Activated naive CD4-positive, alpha-beta T cell treated with anti-CD3 and anti-CD28 coated beads for 36 hours (primary cell): ENCODE measurements at places on chromosomes 11 and 22. TPM values are rescaled to one million over a fixed set of nuclear protein-coding genes. Genes with fewer than 3 reads are reported as not detected.

Gene C22orf23
- total RNA-seq = not detected

Gene MS4A15
- total RNA-seq = not detected

Gene PGM2L1
- 11.9 TPM for total RNA-seq

DNA sequence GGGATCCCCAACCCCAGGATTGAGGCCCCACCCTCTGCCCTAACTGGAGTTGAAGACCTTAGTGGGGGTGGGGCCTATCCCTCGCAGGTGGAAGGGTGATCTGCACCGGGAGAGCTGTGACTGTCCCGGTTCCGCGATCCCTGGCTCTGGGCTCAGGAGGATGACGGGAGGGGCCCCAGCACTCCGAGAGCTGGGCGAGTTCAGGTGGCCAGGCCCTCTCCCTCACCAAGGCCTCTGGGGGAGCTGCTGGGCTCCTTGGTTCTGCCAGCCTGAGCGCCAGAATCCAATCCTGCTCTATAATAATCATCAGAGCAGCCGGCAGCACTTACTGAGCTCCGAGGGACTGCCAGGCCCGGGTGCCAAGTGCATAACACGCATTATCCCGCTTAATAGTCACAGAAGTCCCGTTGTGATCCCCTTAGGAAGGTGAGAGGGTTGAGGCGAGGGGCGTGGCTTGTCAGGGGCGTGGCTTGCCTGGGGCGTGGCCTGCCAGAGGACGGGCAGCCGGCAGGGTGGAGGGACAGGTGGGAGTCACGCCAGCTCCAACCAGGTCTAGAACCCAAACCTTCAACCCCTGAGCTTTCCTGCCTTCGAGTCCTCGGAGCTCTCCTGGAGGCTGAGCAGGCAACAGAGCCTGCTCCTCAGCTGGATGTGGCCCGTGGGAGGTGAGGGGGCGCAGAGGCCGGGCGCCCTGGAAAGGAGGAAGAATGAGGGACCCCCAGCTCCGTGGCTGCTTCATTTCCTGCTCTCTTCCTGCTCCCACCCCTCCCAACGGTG lies 7.3 kb upstream of the SYT7 start:
- no peaks in the 10 kb centered on the region for H3K36me3 ChIP-seq
- H3K27me3 ChIP-seq = peaks cover 10% of the 10 kb centered on the region
- H3K4me1 ChIP-seq = peaks cover 12% of the 10 kb centered on the region
- peak overlapping the region; percentile 61 for H3K4me3 ChIP-seq

DNA sequence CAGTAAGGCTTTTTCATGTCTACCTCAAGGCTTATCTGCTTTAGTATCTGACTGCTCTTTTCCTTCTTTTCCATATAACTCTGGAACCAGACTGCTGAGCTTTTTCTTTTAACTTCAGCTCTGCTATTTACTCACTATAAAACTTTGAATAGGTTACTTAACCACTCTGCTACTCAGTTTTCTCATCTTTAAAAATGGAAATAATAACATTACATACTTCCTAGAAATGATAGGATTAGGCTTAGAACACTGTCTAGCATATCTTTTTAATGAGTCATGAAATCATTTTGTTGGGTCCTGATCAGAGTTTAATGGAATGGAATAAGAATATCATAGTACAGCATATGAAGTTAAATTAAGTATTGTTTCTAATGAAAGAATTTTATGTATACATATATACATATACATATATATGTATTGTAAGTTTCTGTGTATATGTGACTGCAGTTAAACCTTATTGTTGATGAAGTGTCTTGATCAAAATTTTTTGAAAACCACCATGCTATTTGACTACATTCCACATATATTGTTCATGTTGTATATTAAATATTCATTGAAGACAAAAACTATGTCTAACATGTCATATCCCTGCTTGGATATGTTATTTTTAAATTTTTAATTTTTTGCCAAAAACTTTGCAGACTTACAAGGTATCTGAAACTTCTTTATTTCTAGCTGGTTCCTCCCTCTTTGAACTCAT lies 120.2 kb downstream of the METTL15 start:
- no peaks in the 10 kb centered on the region for H3K27me3 ChIP-seq
- no peak overlapping the region for H3K4me3 ChIP-seq
- peaks cover 6% of the 10 kb centered on the region for H3K4me1 ChIP-seq
- H3K36me3 ChIP-seq = peaks cover 33% of the 10 kb centered on the region

- no peak within 1 kb of the TSS for H3K4me3 ChIP-seq
- H3K27me3 ChIP-seq = no peaks in the 10 kb centered on the region
- no peak for DNase-seq
- H3K27ac ChIP-seq = no peak within 1 kb of the TSS
- peaks cover 7% of the 10 kb centered on the region for H3K36me3 ChIP-seq
Measured at GRCh38 chr11:117290809-117291396, at the start of gene BACE1-AS. Gene BACE1-AS (plus strand): TSS chr11:117291346.

- H3K36me3 ChIP-seq = no peaks in the 10 kb centered on the region
- H3K27ac ChIP-seq = no peak overlapping the region
- H3K27me3 ChIP-seq = peaks cover 2% of the 10 kb centered on the region
- DNase-seq = peak; percentile 9
Measured at GRCh38 chr22:32951076-32951806, 106.9 kb downstream of the SYN3 start.

DNA sequence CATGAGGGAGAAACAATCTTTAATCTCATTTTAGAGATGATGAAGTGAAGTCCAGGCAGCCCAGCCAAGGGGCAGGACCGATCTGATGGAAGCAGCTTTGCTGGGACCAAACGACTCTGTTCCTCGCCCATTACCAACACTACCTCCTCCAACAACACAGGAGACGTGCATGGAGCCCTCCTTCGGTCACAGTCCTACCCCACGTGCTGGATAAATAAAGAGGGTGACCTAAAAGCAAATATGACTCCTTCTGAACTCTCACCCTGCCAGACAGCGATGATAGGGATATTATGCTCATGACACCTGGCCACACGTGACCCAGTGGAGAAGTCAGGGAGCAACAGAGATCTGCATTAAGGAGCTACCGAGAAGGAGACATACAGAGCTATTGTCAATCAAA lies 26.0 kb downstream of the SCGB1A1 start:
- no peak overlapping the region for H3K27ac ChIP-seq
- H3K4me1 ChIP-seq = peaks cover 7% of the 10 kb centered on the region
- H3K27me3 ChIP-seq = peaks cover 27% of the 10 kb centered on the region
- H3K4me3 ChIP-seq = peak overlapping the region; percentile 79
- no peak for DNase-seq

- H3K4me1 ChIP-seq = no peaks in the 10 kb centered on the region
- H3K27me3 ChIP-seq = peaks cover 13% of the 10 kb centered on the region
- no peaks in the 10 kb centered on the region for H3K36me3 ChIP-seq
- no peak overlapping the region for H3K27ac ChIP-seq
- no peak overlapping the region for H3K4me3 ChIP-seq
Measured at GRCh38 chr11:86089659-86090058, 20.8 kb upstream of the PICALM start.

DNA sequence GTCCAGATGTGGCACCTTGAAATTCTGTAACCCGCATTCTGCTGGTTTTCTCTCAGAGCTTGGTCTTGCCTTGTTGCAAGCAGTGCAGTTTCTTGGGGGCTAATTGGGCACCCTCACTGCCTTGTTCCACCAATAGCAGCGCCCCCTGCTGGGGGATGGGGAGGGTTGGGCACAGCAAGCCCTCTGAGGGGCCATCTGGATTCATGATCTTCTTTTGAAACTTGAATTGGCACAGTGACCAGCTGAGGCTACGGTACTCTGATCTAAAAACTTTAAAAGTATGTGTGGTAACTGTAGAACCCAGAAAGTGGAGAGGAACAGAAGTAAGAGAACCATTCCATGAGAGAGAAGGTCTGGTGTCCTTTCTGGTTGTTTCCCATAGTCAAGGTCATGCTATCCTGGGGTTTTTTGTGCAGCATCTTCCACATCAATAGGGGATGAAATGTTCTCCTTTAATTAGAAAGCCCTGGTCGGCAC lies 64.2 kb downstream of the MED15 start:
- DNase-seq = peak; percentile 69
- H3K4me3 ChIP-seq = no peak overlapping the region
- H3K27ac ChIP-seq = no peak overlapping the region
- no peaks in the 10 kb centered on the region for H3K27me3 ChIP-seq

DNA sequence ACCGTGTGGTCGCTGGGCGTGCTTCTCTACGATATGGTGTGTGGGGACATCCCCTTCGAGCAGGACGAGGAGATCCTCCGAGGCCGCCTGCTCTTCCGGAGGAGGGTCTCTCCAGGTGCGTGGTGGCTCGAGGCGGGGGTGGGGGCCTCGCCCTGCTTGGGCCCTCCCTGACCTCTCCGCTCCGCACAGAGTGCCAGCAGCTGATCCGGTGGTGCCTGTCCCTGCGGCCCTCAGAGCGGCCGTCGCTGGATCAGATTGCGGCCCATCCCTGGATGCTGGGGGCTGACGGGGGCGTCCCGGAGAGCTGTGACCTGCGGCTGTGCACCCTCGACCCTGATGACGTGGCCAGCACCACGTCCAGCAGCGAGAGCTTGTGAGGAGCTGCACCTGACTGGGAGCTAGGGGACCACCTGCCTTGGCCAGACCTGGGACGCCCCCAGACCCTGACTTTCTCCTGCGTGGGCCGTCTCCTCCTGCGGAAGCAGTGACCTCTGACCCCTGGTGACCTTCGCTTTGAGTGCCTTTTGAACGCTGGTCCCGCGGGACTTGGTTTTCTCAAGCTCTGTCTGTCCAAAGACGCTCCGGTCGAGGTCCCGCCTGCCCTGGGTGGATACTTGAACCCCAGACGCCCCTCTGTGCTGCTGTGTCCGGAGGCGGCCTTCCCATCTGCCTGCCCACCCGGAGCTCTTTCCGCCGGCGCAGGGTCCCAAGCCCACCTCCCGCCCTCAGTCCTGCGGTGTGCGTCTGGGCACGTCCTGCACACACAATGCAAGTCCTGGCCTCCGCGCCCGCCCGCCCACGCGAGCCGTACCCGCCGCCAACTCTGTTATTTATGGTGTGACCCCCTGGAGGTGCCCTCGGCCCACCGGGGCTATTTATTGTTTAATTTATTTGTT lies 2.4 kb downstream of the PIM3 start:
- H3K4me3 ChIP-seq = peak overlapping the region; percentile 91
- H3K27ac ChIP-seq = peak overlapping the region; percentile 93
- H3K4me1 ChIP-seq = peaks cover 35% of the 10 kb centered on the region
- DNase-seq = no peak
- H3K27me3 ChIP-seq = no peaks in the 10 kb centered on the region
- H3K36me3 ChIP-seq = peaks cover 35% of the 10 kb centered on the region

DNA sequence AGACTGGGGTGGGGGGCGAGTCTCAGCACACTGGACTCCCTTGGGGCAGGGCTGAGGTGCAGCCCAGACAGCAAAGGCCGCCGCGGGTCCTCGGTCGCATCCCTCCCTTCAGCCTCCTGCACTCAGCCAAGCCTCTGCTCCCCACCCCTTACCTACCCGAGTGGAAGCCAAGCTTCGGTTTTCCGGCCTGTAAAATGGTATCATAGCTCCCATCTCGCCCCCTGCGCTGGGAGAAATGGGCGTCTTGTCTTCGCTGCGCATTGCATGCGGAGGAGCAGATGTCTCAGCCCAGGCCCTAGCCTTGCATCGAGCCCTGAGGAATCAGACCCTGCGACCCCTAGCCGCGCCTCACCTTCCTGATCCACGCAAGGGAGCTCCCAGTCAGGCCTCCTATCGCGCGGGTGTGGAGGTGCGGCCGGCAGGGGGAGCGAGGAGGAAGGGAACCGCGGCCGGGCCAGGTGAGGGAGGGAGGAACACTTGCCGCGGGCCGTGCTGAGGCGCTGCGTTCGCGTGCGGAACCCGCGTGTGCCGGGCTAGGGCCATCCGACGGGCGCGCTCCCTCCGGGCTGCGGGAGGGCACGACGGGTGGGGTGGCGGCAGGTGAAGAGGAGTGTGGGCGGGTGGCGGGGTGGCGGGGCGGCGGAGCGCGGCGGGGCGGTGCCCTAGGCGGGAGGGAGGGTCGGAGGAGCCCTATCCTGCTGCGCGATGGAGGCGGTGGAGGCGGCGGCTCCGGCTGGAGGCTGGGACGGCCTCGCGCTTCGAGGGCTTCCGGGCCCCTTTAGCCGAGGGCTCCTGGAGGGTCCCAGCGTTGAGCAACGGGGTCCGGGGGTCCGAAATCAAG lies 4.1 kb upstream of the TBX1 start:
- peaks cover 32% of the 10 kb centered on the region for H3K4me1 ChIP-seq
- peak; percentile 83 for DNase-seq
- H3K36me3 ChIP-seq = no peaks in the 10 kb centered on the region
- no peak overlapping the region for H3K27ac ChIP-seq
- H3K27me3 ChIP-seq = peaks cover 46% of the 10 kb centered on the region
- peak overlapping the region; percentile 9 for H3K4me3 ChIP-seq

DNA sequence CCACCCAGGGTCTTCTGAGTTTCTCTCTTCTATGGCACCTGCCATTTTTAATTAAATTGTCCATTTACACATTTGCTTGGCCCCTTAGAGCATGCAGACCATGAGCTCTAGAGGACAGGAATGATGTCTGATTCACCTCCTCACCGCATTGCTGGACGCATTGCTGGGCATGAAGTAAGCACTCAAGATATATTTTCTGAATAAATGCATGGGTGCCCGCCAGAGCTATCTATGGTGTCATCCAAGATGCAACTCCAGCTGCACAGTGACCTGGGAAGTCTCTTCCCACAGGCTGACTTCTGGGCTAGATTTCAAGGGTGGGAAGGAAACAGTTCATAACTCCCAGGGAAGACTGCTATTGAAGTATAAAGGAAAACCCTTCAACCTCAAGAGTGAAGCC lies 66.6 kb upstream of the ASPHD2 start:
- H3K36me3 ChIP-seq = no peaks in the 10 kb centered on the region
- peaks cover 6% of the 10 kb centered on the region for H3K4me1 ChIP-seq
- DNase-seq = no peak
- no peak overlapping the region for H3K4me3 ChIP-seq

DNA sequence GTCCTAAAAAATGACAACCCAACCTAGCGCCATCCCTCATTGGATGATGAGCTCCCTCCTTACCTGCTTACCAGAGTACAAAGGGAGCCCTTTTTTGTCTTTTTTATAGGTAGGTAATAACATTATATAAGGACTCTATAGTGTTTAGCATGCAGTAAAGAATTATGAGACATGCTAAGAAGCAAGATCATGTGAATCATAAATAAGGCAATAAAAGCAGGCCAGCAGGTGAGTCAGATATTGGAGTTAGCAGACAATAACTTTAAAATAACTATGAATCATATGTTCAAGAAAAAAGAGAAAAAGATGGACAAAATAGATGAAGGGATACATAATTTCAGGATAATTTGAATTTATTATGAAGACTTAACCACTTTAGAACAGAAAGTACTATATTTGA lies 81.5 kb downstream of the GRK3 start:
- H3K36me3 ChIP-seq = peaks cover 2% of the 10 kb centered on the region
- no peak overlapping the region for H3K4me3 ChIP-seq
- no peak overlapping the region for H3K27ac ChIP-seq
- H3K27me3 ChIP-seq = no peaks in the 10 kb centered on the region

DNA sequence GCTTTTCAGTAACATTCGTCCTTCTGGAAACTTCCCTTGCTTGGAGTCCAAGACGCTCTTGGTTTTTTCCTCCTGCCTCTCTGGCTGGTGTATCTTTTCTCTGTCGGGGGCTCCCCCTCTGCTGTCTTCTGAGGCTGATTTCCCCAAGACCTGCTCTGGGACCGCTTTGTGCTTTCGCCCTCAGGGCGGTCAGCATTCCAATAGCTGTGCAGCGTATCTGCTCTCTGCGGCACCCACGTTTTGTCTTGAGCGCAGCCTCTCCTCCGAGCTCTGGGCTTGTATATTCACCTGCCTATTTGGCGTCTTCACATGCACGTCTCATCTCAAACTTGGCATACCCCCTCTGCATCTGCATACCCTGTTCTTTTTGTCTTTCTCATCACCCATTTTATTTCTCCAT lies 2.4 kb downstream of the GTSE1 start:
- peaks cover 37% of the 10 kb centered on the region for H3K36me3 ChIP-seq
- H3K27me3 ChIP-seq = peaks cover 7% of the 10 kb centered on the region
- H3K4me1 ChIP-seq = peaks cover 23% of the 10 kb centered on the region
- peak overlapping the region; percentile 60 for H3K4me3 ChIP-seq
- H3K27ac ChIP-seq = no peak overlapping the region
